ENCODE measurements at places on chromosomes 1 and 21. TPM values are rescaled to one million over a fixed set of nuclear protein-coding genes. Genes with fewer than 3 reads are reported as not detected.

- no peak for DNase-seq
These were observed 174.7 kb downstream of the NRIP1 start for GRCh38 chr21:14890141-14890540.

PDE9A gene
- total RNA-seq = 7.9 TPM

GRCh38 chr1:65344171-65344814, 35.0 kb downstream of the DNAJC6 start:
- DNase-seq = no peak

DNA sequence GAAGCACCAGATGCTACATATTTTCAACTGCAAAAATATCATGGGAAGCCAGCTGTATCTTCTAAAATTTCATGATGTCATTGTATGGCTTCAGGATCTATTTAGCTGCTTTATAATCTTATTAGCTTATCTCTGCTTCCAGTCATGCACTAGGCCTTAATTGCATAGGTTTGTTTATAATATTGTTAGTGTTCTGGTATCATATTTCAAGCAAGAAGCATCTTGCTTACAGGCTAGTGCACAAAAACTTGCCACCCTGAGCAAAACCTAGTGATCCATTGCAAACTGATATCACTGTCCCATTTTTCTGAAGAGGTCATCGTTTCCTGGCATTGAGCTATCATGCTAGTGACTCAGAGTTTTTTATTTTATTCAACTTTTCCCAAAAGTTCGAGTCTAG, 15.7 kb upstream of the NRIP1 start:
- DNase-seq = no peak

DNA sequence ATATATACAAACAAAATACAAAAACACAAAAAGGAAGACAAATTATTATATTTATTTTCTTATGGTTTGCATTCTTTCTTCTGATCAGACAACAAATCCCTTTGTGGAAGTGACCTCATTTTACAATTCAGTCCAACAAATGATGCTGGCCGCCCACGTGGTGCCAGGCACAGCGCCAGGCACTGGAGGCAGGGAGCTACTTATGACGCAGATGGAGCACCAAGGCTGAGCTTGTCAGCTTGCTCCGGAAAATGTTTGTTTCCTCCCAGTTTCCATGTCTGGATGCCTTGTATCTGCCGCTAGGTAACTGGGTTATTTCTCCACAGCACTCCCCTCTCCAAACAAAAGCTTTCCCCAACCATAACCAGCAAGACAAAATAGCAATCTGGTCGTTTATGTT, 30.7 kb upstream of the CD34 start:
- DNase-seq = no peak

ZNF281 gene
- 19.2 TPM for total RNA-seq

- DNase-seq = no peak
These were observed 124.7 kb downstream of the SYF2 start for GRCh38 chr1:25107643-25108010.

ENAH gene
- total RNA-seq = 0.09 TPM

GRCh38 chr21:32162727-32163320, 116.0 kb downstream of the MIS18A start:
- DNase-seq = no peak

DNA sequence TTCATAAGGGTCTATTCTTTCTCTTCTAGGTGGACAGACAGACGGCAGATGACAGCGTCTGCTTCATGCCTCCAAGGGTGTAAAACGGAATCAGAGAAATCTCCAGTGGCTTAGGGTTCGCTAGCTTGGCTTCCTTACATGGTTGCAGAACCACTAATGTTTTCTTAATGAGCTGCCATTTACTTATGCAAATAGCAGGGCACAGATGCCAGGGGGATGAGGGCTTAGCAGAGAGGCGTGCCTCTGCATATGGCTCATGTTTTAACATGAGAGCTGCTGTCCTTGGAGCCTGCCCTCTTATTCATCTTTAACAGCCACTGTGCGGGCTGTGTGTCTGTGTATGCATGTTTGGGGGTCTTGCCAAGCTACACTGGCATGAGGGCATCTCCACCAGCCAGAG, 119.6 kb downstream of the IER5 start:
- DNase-seq = no peak

- DNase-seq = no peak
These were observed 20.9 kb upstream of the HSD3B2 start for GRCh38 chr1:119394085-119394484.

GRCh38 chr1:53899206-53899628, 5.2 kb downstream of the DIO1 start:
- DNase-seq = no peak

DNA sequence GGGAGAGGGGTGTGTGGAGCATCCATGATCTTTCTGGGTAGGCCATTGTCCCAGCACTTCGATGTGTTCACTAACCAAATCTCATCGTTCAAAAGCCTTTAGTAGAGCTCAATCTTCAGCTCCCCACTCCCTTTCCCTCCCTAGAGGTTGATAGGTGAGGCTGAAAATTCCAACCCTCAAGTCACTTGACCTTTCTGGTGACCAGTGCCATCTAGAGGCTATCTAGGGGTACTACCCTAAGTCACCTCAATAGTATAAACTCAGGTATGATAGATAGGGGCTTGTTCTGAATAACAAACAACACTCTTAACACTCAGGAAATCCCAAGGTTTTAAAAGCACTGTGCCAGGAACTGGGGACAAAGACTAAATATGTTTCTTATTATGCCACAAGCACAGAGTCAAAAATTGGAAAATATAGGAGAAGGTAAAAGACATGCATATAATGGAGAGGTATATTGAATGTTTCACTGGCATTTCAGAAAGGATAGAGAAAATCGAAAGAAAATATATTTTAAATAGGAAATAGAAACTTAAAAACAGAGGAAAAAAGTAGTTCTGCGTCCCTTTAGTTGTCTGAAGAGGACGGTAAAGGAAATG, 42.9 kb upstream of the CD53 start:
- DNase-seq = peak; percentile 19

DNA sequence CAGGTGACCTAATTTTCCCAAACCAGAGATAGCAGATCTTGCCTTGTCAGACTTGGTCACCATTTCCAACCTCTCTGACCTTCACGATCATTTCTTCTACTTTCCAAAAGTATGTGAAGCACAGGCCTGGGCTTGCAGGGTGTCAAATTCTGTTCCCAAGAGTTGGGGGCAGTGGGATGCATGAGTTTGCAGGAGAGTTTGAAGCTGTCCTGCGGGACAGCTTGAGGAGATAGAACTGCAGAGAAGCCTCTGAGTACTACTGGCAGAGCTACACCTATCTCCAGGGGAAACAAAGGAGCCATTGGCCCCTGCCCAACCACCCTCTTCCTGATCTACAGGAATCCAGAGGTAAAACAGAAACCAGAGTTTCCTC, 11.3 kb downstream of the TXNIP start:
- DNase-seq = no peak

- DNase-seq = no peak
These were observed 970.6 kb downstream of the MRPL39 start for GRCh38 chr21:24636696-24637095.

DNA sequence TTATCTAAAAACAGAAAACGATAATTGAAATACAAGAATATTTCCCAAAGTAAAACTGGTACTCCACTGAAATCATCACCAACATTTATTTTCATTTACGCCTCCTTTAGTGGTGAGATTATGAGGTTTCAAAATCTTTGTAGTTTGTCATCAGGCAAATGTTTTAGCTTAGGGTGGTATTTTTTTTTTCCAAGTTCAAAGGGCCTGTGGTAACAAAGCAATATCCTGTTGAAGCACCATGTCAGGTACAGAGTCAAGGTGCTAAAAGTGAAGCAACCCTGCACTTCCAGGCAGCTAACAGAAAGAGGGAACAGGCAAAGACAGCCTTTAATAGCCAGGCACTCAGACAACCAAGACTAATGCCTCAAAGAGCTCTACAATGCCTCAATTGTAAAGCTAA, 89.2 kb downstream of the JAK1 start:
- no peak for DNase-seq

SPRR3 gene
- total RNA-seq = not detected

HEYL gene
- 1.1 TPM for total RNA-seq

ADAMTSL4 gene
- total RNA-seq = 2.9 TPM

- DNase-seq = no peak
These were observed 14.6 kb downstream of the HENMT1 start for GRCh38 chr1:108646265-108646647.

- no peak for DNase-seq
These were observed 22.1 kb downstream of the HYI start for GRCh38 chr1:43431676-43432075.

DNA sequence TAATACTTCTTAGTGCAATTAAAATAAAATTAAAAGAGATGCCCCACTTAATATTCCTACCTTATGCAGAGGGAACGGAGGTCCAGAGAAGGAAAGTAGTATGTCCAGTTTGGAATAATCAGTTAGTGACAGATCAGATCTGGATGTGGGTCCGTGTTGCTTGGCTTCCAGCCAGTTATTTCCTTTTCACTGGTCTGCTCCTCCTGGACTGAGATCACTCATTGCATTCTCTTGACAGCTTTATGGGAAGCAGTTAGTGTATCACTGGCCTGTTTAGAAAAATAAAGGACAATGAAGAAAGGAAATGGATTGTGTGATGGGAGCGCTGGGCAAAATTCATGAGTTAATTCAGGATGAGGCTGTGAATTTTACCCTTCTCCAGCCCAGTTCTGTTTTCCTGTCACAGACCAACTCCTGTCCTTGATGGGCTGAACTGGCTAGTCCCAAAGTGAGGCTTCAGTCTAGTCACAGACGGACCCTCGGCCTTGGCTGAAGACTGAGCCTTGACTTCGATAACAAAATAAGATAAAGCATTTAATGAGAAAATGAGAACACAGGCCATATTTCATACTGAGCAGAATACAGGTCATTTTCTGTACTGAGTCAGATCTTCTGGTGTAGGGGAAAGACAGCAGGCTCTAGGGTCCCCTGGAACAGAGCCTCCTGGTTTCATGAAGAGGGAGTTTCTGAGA, 85.2 kb upstream of the TRABD2B start:
- DNase-seq = no peak

- DNase-seq = no peak
These were observed 141.4 kb upstream of the CACYBP start for GRCh38 chr1:174858301-174858700.

GRCh38 chr1:158062174-158062573, 68.7 kb downstream of the KIRREL1 start:
- DNase-seq = no peak

- no peak for DNase-seq
These were observed 23.0 kb upstream of the GUCA2B start for GRCh38 chr1:42130061-42130660.

- DNase-seq = no peak
These were observed 820.9 kb upstream of the ADGRL4 start for GRCh38 chr1:79827446-79827845.

GRCh38 chr1:113608399-113608798, 150.9 kb downstream of the PHTF1 start:
- no peak for DNase-seq

DNA sequence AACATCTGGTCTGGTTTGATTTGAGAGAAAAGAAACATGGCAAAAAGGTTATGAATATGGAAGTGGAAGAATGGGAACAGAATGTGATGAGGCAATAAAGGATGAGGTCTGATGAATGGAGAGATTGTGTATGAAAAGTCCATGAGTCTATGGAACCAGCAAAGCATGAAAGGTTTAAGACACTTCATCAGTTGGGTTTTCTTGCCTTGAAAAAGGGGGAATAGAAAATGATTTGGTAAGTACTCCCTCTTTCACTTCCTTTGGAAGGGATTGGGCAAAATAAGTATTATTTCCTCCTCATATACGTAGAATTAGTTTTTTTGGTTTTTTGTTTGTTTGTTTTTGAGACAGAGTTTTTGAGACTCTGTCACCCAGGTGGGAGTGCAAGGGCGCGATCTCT, 155.8 kb downstream of the TRIM33 start:
- DNase-seq = no peak

KCNK1 gene
- 0.78 TPM for total RNA-seq

- no peak for DNase-seq
These were observed 40.5 kb upstream of the SRP9 start for GRCh38 chr1:225737161-225737560.

Measured in activated naive CD4-positive, alpha-beta T cell treated with anti-CD3 and anti-CD28 coated beads, Interleukin-2, amount 50 U/mL, for 72 hours (primary cell).